Dermis microvascular lymphatic vessel endothelial cell (primary cell): ENCODE measurements at places on chromosomes 4 and X.

DNA sequence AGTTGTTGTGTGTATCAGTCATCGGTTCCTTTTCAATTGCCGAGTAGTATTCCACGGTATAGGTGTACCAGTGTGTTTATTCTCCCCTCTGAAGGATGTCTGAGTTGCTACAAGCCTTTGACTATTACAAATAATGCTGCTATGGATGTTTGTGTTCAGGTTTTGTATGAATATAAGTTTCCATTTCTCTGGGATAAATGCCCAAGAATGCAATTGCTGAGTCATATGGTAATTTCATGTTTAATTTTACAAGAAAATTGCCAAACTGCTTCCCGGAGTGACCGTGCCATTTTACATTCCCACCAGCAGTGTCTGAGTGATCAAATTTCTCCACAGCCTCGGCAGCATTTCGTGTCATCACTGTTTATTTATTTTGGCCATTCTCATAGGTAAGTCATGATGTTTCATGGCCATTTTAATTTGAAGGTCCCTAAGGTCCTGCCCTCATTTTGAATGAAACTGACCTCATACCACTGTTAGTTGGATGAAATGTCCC lies 73.9 kb downstream of the IRF2 start:
- peak; percentile 91 for DNase-seq

GRCh38 chr4:79467246-79467932 lies 59.4 kb upstream of the GK2 start:
- peak; percentile 3 for DNase-seq

GRCh38 chr4:163568843-163569242 lies 74.4 kb downstream of the TMA16 start:
- no peak for DNase-seq

DNA sequence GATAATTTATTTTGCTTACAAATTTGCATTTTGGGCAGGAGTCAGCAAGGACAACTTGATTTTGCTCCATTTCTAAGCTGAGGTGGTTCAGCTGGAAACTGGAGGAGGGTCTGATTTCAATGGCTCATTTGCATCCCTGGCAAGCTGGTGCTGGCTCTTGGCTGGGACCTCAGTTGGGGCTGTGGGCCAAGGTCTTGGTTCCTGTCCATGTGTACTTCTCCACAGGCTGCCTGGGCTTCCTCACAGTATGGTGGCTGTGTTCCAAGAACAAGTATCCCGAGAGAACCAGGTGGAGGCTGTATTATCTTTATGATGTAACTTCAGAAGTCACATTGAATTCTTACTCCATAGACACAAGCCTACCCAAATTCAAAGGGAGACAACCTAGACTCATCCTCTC lies 77.0 kb upstream of the STX18 start:
- no peak for DNase-seq
